Ascending aorta (tissue), 2 donors: ENCODE measurements at places on chromosomes 5 and 9.
A peak's percentile ranks its signal among the peaks of the same experiment; 100 is the strongest.

- H3K4me1 ChIP-seq, result peaks cover 7% of the 10 kb centered on the region
- H3K4me3 ChIP-seq, result no peak overlapping the region
- no peaks in the 10 kb centered on the region for H3K27me3 ChIP-seq
Measured at GRCh38 chr5:6543346-6543730, 89.5 kb downstream of the NSUN2 start.

- no peaks in the 10 kb centered on the region for H3K36me3 ChIP-seq
- no peak for DNase-seq
- no peaks in the 10 kb centered on the region for H3K27me3 ChIP-seq
- peak overlapping the region; percentile 90 for H3K27ac ChIP-seq
- H3K4me1 ChIP-seq, result peaks cover 7% of the 10 kb centered on the region
- peak overlapping the region; percentile 75 for H3K4me3 ChIP-seq
Measured at GRCh38 chr5:126777257-126777974, 480 bp downstream of the LMNB1 start.

DNA sequence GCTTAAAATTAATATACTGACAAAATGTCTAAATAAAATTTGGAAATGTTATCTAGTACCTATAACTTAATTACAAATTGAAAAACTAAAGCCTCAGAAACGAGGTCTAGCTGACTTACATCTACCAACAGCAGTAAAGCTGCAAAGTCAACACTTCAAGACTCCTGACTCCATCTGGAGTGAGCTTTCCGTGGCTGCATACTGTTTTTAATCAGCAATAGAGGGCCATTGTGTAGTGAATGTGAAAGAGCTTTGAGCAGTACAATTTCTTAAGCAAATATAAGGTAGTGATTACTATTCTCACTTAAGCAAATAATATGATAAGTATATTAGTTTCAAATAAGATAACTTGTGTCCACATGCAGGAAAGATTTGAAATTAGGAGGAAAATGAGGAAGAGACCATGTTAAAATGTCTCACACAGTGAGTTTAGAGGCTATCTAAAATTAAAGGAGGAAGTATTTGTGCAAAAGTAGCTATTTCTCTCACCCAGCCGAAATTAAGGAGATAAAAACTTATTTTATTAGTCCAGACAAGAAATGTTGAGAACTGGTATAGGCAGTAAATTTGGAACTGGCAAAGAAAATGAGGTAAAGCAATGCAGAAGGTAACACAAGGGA lies 6.4 kb downstream of the SPINK6 start:
- no peak for DNase-seq
- H3K4me3 ChIP-seq, result no peak overlapping the region
- no peaks in the 10 kb centered on the region for H3K27me3 ChIP-seq
- no peak overlapping the region for H3K27ac ChIP-seq

GRCh38 chr9:127537014-127537413 lies 75.1 kb upstream of the STXBP1 start:
- no peaks in the 10 kb centered on the region for H3K36me3 ChIP-seq
- no peak for DNase-seq
- H3K4me1 ChIP-seq, result peaks cover 68% of the 10 kb centered on the region

DNA sequence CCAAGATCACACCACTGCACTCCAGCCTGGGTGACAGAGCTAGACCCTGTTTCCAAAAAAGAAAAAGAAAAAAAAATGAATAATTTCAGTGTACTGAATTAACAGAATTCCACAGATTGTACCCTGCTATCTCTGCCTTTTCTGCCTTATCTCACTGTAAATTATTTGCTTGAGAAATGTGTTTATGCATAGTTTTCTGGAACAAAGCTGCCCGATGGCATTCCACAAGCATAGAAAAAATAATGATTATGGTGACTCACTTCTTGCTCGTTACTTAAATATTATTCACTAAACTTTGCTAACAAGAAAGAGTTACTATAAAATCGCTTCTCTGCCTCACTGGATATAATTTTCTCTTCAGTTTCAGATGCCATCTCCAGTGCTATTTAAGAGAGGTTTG lies 88.7 kb upstream of the FAM169A start:
- H3K36me3 ChIP-seq, result no peaks in the 10 kb centered on the region
- H3K4me1 ChIP-seq, result no peaks in the 10 kb centered on the region
- H3K27me3 ChIP-seq, result no peaks in the 10 kb centered on the region
- no peak overlapping the region for H3K27ac ChIP-seq
- DNase-seq, result no peak

- no peaks in the 10 kb centered on the region for H3K27me3 ChIP-seq
- no peak for DNase-seq
- H3K4me3 ChIP-seq, result no peak overlapping the region
- H3K27ac ChIP-seq, result no peak overlapping the region
Measured at GRCh38 chr9:118446943-118447639, 742.9 kb downstream of the TLR4 start.

DNA sequence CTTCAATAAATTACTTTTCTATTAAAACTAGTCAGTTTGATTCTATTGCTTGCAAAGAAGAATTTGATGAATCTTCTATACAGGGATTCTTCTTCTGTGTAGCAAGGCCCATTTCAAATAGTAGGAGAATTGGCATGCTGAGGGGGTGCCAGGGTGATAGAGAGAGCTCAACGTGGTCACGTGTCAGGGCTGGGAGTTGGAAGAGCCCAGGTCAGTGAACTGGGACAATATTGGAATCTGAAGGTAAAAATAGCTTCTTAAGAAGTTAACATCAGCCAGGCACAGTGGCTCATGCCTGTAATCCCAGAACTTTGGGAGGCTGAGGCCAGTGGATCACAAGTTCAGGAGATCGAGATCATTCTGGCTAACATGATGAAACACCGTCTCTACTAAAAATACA lies 64.1 kb upstream of the TLE1 start:
- H3K27me3 ChIP-seq, result no peaks in the 10 kb centered on the region
- H3K36me3 ChIP-seq, result no peaks in the 10 kb centered on the region
- no peaks in the 10 kb centered on the region for H3K4me1 ChIP-seq

- H3K4me1 ChIP-seq, result no peaks in the 10 kb centered on the region
- no peaks in the 10 kb centered on the region for H3K36me3 ChIP-seq
- no peak overlapping the region for H3K4me3 ChIP-seq
- no peak for DNase-seq
Measured at GRCh38 chr9:74742792-74743730, 144.7 kb downstream of the TRPM6 start.

DNA sequence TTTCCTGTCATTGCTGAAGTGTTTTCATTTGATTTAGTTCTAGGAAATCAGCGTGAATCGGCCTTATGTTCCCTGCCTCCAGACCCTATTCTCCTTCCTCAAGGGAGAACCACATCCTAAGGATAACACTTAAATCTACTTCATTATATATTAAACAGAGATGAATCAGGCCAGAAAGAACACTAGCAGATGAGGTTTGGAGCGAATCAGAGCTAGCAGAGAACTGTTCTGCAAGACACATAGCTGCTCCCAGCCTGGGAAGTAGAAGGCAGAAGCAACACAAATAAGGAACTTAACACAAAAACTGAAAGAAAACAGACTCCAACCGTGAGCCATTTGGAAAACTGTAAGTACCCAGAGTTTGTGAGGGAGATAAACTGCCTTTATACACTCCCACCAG lies 718.2 kb downstream of the SEMA5A start:
- no peaks in the 10 kb centered on the region for H3K36me3 ChIP-seq
- H3K27ac ChIP-seq, result no peak overlapping the region
- no peaks in the 10 kb centered on the region for H3K4me1 ChIP-seq
- no peaks in the 10 kb centered on the region for H3K27me3 ChIP-seq
- no peak overlapping the region for H3K4me3 ChIP-seq
- no peak for DNase-seq

DNA sequence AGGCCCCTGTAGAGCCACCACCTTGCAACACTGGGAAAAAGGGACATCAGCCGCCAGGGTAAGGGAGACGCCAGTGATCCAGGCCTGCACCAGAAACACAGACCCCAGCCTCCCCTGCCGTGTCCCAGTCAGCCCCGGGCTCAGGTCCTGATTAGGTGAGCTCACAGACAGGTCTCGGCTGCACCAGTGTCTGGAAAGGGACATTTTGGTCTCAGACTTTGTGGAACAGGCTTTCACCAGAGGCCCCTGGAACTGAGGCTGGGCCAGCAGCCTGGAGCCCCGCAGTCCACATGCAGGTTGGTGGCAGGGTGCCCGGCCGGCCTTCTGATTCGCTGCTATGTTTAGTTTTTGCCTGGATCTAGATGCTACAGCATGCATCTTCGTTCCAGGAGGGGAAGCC lies 369.0 kb upstream of the IRX4 start:
- H3K27me3 ChIP-seq, result no peaks in the 10 kb centered on the region
- H3K4me1 ChIP-seq, result no peaks in the 10 kb centered on the region
- no peak overlapping the region for H3K27ac ChIP-seq
- no peaks in the 10 kb centered on the region for H3K36me3 ChIP-seq
- H3K4me3 ChIP-seq, result no peak overlapping the region

DNA sequence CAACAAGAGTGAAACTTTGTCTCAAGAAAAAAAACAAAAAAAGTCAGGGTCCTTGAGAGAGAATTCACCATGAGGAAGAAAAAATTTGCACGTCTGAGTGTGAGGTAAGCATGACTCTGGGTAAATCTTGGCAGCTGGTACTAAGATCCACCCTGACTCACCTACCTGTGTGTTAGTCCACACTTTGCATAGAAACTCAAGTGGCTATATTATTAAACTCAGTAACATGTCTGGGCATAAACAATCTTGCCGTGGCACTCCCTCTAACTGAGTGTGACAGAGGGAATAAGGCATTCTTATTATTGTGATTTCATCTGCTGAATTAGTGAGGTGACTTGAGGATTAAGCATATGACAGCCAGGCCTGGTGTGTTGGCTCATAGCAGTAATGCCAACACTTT lies 259.4 kb upstream of the VLDLR start:
- H3K27me3 ChIP-seq, result no peaks in the 10 kb centered on the region
- DNase-seq, result no peak
- H3K4me1 ChIP-seq, result no peaks in the 10 kb centered on the region
- H3K36me3 ChIP-seq, result no peaks in the 10 kb centered on the region
- no peak overlapping the region for H3K27ac ChIP-seq

- no peak overlapping the region for H3K27ac ChIP-seq
- H3K36me3 ChIP-seq, result no peaks in the 10 kb centered on the region
- no peak overlapping the region for H3K4me3 ChIP-seq
- DNase-seq, result no peak
Measured at GRCh38 chr9:124631326-124631725, 124.1 kb upstream of the NR5A1 start.

DNA sequence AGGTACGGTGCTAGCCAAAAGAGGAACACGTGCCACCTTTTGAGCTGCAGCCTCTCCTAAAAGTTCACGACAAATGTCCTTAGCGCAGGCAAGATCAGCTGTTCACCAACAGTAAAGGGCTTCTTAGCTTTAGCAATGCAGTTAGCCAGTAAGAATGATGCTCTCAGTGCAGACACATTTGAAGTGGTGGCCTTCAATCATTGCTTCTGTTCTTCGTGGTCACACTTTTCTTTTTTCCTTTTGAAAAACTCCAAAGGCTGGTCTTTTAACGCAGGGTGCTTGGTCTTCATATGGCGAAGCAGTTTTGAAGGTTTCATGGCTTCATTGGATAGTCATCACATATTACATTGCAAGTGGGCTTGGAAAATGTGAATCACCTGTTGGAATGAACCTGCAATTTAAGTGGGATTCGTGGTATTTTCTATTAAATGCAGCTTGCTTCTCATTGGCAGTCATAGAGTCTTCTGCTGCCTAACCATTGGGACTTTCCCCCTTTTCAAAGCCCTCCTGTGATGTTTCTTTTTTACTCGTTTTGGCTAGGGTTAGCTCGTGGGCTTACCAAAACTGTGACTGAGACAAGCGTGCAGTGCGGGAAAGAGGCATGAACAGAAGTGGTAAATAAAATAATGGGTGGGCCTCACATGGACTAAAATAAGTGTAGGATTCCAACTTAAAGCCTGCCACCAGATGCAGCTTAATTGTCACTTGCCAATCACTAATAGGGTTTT lies 100.9 kb downstream of the MRPL36 start:
- H3K36me3 ChIP-seq, result no peaks in the 10 kb centered on the region
- no peak for DNase-seq
- H3K4me1 ChIP-seq, result no peaks in the 10 kb centered on the region
- H3K27me3 ChIP-seq, result no peaks in the 10 kb centered on the region

DNA sequence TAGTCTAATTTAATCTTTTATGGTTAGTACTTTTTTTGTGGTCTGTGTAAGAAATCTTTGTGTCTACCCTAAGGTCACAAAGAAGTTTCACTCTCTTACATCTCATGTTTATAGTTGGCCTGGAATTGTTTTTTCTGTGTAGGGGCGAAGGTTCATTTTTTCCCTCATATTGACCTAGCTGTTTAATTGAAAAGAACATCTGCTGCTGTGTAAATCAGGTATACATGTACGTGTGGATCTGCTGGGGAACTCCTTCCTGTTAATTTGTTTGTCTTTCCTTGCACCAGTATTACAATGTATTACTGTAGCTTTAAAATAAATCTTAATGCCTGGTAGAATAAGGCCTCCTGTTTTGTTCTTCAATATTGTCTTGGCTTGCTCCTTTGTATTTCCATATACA lies 37.8 kb downstream of the EXOSC2 start:
- no peaks in the 10 kb centered on the region for H3K36me3 ChIP-seq
- H3K27ac ChIP-seq, result no peak overlapping the region
- DNase-seq, result no peak
- H3K4me3 ChIP-seq, result no peak overlapping the region
- H3K27me3 ChIP-seq, result no peaks in the 10 kb centered on the region

DNA sequence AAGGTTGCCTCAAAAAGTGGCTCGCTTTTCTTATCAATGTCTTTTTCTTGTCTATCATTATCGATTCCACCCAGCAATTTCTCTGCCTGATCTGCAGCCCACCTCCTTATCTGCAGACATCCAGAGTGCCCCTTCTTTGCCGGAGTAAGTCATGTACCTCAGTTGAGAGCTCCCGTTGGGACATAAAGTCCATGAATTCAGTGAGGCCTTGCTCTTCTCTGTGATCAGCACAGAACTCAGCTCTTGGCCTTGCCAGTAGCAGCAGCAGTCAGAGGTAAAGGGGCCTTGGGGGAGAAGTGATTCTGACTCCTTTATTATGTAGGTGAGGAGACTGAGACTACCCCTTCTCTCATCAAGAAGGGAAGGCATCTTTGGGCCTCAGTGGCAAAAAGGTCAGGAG lies 24.9 kb upstream of the DCAF12 start:
- no peak overlapping the region for H3K27ac ChIP-seq
- H3K4me3 ChIP-seq, result no peak overlapping the region
- H3K36me3 ChIP-seq, result no peaks in the 10 kb centered on the region
- H3K4me1 ChIP-seq, result no peaks in the 10 kb centered on the region
- no peaks in the 10 kb centered on the region for H3K27me3 ChIP-seq
- no peak for DNase-seq

DNA sequence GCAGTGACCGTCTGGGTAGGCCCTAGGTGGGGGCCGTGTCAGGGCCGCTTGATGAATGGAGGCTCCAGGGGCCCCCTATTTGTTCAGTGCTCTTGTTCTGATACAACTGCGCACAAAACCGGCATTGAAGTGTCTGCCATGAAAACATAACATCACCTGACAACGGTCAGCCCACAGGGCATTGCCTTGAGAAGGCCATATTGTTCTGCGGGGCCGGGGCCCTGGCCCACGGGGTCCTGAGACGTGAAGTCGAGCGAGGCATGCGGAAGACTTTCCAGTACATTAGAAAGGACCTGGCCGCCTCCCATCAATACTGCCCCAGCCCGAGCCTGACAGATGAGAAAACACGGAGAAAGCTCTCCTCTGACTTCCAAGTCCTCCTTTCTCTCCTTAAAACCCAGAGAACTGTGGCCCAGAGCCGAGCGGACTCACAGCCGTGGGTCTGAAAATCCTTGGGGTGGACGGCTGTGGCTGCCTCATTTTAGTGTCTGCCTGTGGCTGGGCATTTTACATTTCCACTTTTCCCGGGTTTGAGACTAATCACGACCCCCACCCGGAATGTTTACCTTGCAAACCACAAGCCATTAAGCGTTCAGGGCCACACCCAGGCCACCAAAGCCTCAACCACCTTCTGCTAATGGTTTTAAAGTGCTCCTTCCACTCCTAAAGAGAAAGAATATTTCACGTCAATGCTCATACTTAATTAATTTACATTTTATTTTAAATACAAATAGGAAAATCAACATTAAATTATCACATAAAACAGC lies 391.0 kb upstream of the IRX2 start:
- no peaks in the 10 kb centered on the region for H3K27me3 ChIP-seq
- no peaks in the 10 kb centered on the region for H3K4me1 ChIP-seq
- H3K4me3 ChIP-seq, result no peak overlapping the region
- no peak overlapping the region for H3K27ac ChIP-seq
